Aorta (tissue), 5 donors: ENCODE measurements at places on chromosomes 6 and 20. TPM values are rescaled to one million over a fixed set of nuclear protein-coding genes. Genes with fewer than 3 reads are reported as not detected.

The FOXC1 gene
- 88.8 TPM for total RNA-seq

The SLC16A10 gene
- 12.2 TPM for total RNA-seq

The TFB1M gene
- 23.8 TPM for total RNA-seq

- no peaks in the 10 kb centered on the region for H3K36me3 ChIP-seq
- no peaks in the 10 kb centered on the region for H3K4me1 ChIP-seq
- no peak overlapping the region for H3K27ac ChIP-seq
- peaks cover 2% of the 10 kb centered on the region for H3K27me3 ChIP-seq
- H3K4me3 ChIP-seq, result no peak overlapping the region
Observed at GRCh38 chr20:11851646-11852045, 66.0 kb upstream of the BTBD3 start.

DNA sequence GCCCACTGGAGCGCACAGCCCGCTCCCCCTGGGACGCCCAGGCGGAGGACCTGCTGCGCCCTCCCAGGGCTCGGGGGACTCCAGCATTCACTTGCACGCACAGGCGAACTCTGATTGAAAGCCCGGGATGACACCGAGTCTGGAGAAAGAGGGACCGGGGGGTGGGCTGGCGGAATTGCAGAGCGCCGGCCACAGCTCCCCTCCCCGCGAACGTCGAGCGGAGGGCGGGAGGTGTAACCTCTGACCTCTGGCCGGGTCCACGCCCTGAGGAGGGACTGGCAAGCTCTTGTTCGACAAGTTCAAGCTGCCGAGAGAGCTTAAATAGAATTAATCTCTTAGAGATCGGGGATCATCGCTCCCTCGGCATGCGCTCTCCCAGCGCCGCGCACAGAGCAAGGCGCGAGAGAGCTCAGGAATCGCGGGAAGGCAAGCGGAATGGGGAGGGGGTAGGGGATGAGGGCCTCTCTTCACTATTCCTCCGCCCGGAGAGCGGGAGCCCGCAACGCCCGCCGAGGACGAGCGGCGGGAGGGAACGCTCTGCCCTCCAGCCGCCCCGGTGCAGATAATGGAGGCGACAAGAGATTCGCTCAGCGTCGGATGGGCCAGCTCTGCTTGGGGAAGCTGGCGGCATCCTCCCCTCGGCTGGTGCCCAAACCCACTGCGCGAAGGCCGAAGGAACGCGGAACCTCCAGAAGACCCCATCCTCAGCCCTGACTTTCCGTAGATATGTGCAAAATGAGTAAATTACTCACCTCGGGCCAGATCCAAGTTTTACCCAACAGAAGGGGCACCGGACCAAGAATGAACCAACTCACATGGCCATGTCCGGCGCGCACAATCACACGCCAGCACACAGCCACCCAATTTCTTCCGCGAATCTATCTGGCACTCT, 761 bp upstream of the NR2E1 start:
- peaks cover 2% of the 10 kb centered on the region for H3K27me3 ChIP-seq
- no peaks in the 10 kb centered on the region for H3K36me3 ChIP-seq
- H3K27ac ChIP-seq, result no peak overlapping the region
- no peak overlapping the region for H3K4me3 ChIP-seq

DNA sequence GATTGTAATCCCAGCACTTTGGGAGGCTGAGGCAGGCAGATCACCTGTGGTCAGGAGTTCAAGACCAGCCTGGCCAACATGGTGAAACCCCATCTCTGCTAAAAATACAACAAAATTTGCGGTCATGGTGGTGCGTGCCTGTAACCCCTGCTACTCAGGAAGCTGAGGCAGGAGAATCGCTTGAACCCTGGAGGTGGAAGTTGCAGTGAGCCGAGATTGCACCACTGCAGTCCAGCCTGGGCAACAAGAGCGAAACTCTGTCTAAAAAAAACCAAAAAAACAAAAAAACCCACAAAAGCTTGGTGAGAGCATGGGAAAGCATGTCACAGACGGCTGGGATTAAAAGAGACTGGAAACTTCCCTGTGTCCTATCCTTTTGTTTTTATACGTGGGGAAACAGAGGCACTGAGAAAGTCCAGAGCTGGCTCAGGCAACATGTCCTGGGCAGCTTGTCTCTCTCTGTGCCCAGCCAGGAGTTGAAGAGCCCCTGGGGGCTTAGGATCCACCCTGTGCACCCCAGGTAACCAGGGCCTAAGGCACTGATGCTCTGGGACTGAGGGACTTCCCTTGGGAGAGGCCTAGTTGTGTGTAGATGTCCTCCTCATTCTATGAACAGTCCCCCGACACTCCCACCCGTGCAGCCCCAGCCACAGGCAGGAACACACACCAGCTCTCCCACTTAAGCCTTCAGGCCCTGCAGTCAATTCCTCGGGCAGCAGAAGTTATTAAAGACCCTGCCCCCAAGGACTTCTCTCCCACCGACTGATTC, 16.0 kb downstream of the CD40 start:
- H3K4me3 ChIP-seq, result no peak overlapping the region
- peak; percentile 24 for DNase-seq
- no peaks in the 10 kb centered on the region for H3K27me3 ChIP-seq
- H3K27ac ChIP-seq, result no peak overlapping the region
- H3K4me1 ChIP-seq, result no peaks in the 10 kb centered on the region

GRCh38 chr20:38649275-38649891, 47.8 kb downstream of the ARHGAP40 start:
- DNase-seq, result no peak
- no peaks in the 10 kb centered on the region for H3K27me3 ChIP-seq
- H3K4me1 ChIP-seq, result no peaks in the 10 kb centered on the region
- no peak overlapping the region for H3K27ac ChIP-seq
- H3K4me3 ChIP-seq, result no peak overlapping the region

- no peaks in the 10 kb centered on the region for H3K27me3 ChIP-seq
- no peak overlapping the region for H3K4me3 ChIP-seq
- H3K36me3 ChIP-seq, result peaks cover 2% of the 10 kb centered on the region
Observed at GRCh38 chr6:43779852-43780236, 9.8 kb downstream of the VEGFA start.

GRCh38 chr6:90478278-90478677, 108.6 kb downstream of the MAP3K7 start:
- H3K4me1 ChIP-seq, result no peaks in the 10 kb centered on the region
- DNase-seq, result no peak
- no peak overlapping the region for H3K4me3 ChIP-seq
- H3K27ac ChIP-seq, result no peak overlapping the region
- no peaks in the 10 kb centered on the region for H3K27me3 ChIP-seq

DNA sequence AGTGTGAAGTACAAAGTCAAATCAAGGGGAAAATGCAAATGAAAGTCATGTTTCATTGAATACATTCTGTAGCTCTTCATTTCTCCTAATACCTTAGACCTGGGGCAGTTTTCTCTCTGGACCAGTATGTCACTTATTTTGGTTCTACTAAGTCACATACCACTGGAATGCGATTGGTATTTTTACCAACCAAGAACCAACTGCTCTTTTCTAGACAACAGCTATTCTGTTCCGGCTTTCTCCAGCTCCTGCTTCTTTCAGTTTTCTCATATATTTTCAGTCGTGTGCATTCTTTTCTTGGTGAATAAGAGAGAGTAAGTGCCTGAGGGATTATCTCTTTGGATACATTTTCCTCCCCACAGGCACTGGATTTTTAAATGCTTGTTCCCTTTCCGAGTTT, 39.2 kb upstream of the SPACA1 start:
- no peak overlapping the region for H3K4me3 ChIP-seq
- H3K27me3 ChIP-seq, result no peaks in the 10 kb centered on the region
- DNase-seq, result no peak

DNA sequence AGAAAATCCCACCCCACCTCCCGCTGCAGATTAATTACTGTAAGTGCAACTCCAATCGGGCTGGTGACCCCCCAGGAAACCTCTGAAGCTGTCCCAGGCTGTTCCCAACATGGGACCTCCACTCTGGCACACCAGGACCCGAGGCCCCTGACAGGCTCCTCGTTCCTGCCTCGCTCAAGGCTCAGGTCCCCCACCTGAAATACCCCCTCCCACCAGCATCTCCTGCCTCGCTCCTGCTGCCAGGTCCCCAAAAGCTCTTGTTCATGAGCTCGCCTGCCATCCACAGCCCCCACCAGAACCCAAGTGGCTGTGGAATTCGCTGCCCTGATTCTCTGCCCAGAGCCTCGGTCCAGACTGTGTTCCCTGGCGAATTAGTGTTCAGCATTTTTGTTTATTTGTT, 26.1 kb downstream of the NPEPL1 start:
- H3K4me1 ChIP-seq, result no peaks in the 10 kb centered on the region
- DNase-seq, result no peak
- H3K4me3 ChIP-seq, result no peak overlapping the region
- no peaks in the 10 kb centered on the region for H3K27me3 ChIP-seq
- H3K36me3 ChIP-seq, result no peaks in the 10 kb centered on the region

DNA sequence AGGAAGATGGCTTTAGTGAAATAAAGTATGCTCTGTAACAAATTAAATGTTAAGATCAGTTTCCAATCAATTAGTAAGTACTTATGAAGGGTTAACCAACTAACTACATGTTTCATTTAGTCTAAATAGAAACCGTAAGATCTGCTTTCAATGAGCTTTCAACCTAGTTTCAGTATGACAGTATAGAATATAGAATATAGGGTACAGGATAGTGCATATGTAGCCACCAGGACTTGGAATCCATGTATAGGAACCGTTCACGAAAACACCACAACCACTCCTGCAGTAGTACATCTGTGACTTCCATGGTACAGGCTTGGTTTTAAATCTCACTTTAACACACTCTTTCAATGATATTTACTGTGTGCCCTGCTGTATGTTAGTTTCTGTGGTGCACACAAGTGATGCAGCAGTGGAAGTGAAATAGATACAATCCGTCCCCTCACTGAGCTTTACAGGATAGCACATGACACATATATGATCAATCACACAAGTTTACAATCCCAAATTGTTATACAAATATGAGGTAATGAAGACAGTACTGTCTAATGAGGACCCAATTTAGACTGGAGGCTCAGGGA, 479.7 kb upstream of the MARCKS start:
- DNase-seq, result no peak
- H3K4me1 ChIP-seq, result no peaks in the 10 kb centered on the region
- H3K4me3 ChIP-seq, result no peak overlapping the region
- H3K27ac ChIP-seq, result no peak overlapping the region
- no peaks in the 10 kb centered on the region for H3K36me3 ChIP-seq
- H3K27me3 ChIP-seq, result no peaks in the 10 kb centered on the region

DNA sequence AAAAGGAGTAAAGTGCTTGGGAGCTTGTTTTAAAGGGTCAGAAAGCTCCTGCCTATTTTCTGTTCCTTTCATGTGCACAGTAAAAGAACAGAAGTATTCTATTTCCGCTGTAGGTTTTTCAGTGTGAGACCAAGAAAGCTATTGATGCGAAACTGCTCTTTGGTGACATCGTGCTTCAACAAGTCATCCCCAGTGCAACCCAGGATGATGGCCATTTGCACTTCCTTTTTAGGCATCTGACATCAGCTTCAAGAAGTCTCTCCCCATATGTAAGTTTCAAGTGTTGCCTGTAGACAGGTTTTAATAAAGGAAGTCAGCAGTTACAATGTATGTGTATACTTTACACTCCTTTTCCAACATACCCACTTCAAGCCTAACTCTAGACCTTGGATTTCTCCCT, 131.6 kb downstream of the RFX6 start:
- no peak overlapping the region for H3K27ac ChIP-seq
- no peaks in the 10 kb centered on the region for H3K36me3 ChIP-seq
- no peaks in the 10 kb centered on the region for H3K27me3 ChIP-seq
- no peak for DNase-seq

DNA sequence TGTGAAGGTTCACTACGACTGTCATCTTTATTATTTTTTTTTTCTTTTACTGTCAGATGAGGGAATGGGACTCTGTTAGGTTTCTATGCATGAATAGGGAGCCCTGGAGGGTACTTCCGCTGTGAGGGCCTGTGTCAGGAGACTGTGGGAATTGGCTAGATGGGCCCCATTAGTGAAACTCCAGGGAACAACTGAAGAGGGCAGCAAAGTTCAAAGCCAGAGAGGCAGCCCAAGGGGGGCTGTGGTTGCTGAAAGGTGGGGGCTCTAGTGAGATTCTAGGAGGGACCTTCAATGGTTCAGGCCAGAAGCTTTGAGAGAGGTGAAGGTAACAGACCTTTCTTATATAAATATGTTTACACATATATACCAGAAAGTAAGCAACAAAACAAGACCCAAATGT, 13.2 kb upstream of the EPB41L1 start:
- no peak overlapping the region for H3K4me3 ChIP-seq
- H3K4me1 ChIP-seq, result no peaks in the 10 kb centered on the region
- no peak for DNase-seq

- H3K27ac ChIP-seq, result no peak overlapping the region
- no peaks in the 10 kb centered on the region for H3K27me3 ChIP-seq
- H3K4me3 ChIP-seq, result no peak overlapping the region
- no peaks in the 10 kb centered on the region for H3K4me1 ChIP-seq
- H3K36me3 ChIP-seq, result no peaks in the 10 kb centered on the region
Observed at GRCh38 chr6:83294676-83295075, 101.5 kb downstream of the RWDD2A start.
